Fibroblast of skin of scalp (primary cell): ENCODE measurements at places on chromosomes 7 and 10.
A peak's percentile ranks its signal among the peaks of the same experiment; 100 is the strongest.

DNA sequence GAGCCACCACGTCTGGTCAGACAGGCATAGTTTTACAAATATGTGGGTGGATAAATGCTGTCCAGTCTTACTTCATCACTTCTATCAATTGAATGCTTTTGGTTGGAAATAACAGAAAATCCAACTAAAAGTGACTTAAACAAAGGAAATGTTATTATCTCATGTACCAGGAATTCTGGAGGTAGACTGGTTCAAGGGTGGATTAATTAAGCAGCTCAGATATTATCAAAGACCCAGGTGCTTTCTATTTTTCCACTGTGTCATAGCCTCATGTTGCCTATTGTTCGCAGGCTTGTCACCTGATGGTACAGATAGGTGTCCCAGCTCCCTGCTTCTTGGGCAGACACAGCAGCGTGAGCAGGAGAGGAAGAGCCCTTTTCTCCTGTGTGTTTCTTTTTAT, 156.1 kb upstream of the CTBP2 start:
- DNase-seq, result no peak

DNA sequence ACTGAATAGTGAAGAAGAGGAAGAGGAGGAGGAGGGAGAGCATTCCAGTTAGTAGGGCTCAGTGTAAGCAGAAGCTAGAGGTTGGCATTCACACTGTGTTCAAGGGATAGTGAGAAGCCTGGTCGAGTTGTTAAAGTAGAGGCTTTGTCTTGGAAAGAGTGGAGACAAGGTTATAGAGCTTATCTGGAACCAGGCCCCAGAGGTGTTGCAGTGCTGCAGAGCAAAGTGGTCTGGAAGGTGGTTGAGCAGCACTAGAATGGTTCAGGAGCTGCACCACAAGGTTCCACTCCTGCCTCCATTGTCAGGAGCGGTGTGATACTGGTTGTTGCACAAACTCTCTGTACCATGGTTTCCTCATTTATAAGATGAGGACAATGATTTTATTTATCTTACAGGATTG, 8.8 kb upstream of the PCGF5 start:
- DNase-seq, result no peak

- DNase-seq, result no peak
Measured at GRCh38 chr7:30996256-30996655, 32.5 kb downstream of the GHRHR start.

- DNase-seq, result no peak
Measured at GRCh38 chr10:72089618-72090017, 1.3 kb upstream of the SPOCK2 start.

GRCh38 chr7:149209518-149210269, 14.3 kb downstream of the ZNF282 start:
- peak; percentile 43 for DNase-seq
